ENCODE measurements at places on chromosomes 3 and 15.
A peak's percentile ranks its signal among the peaks of the same experiment; 100 is the strongest.

GRCh38 chr15:74350295-74351275, 16.9 kb downstream of the CYP11A1 start:
- no peak for DNase-seq

DNA sequence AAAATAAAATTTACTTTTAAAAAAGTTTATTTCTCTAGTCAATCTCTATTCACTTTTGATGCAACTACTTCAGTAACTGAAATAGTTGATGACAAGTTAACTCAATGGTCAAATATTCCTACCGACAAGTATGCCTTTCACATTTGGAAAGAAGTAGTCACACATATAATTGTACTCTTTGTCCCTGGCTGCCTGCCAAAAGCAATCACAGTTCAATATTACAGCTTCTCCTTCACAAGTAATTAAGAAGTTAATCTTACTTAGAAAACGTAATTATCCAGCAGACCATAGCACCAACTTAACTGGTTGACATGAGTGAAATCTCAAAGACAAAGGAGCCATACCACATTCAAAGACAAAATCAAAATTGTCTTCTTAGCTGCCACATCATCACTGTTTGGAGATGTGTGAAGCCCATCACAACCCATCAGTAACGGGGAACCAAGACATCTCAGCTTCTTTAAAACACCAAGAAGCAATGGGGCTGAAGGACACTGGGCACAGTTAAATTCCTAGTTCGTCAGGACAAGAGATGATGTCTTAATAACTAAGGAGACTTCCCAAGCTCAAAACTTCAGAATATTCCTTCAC, 86.1 kb downstream of the PLCH1 start:
- no peak for DNase-seq

DNA sequence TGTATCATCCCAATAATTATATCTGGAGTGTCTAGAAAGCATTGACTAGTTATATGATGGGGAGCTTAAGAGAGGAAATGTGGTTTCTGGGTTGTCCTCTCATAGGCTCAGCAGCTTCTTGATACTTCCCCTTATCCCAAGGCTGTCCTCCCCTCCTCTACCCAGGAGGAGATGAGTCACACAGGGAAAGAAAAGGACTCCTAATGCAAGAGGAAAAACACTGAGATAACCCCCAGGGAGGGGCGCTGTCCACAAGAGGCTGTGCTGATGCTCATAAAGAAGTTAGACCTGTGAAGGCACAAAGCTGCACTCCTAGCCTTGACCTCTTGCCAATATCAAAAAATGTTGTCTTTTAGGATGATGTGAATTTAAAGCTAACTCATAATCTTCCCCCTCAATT, 28.8 kb upstream of the GYG1 start:
- peak; percentile 86 for DNase-seq

DNA sequence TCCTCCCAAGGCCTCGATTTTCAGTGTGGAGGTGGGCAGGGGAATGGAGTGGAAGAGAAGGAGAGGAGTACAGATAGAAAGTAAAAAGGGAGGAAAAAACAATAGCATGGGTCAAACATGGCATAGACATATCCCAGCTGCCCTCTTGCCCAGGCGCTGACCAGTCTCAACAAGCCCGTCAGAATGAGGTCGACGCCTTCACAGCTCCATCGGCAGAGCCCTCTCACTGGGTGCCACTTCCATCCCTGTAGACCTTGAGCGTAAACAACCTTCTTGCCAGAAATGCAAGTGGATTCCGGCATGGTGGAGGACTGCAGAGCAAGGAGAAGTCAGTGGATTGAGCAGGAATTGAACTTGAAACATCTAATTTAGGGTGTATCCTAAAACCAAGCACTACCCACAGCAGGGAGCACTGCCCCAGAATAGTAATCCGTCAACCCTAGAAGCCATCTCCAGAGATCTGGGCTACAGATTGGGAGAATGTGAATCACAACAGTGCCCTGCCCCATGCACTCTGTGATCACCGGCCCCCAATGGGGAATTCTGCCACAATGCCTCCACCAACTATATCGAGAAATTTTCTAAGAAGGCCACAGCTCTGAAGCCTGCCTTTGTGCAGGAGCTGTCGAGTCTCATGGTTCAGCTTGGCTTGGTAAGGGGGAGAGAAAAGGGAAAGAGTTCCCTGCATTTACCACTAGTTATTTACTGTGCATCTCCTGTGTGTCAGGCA, 190.1 kb downstream of the UACA start:
- no peak for DNase-seq

DNA sequence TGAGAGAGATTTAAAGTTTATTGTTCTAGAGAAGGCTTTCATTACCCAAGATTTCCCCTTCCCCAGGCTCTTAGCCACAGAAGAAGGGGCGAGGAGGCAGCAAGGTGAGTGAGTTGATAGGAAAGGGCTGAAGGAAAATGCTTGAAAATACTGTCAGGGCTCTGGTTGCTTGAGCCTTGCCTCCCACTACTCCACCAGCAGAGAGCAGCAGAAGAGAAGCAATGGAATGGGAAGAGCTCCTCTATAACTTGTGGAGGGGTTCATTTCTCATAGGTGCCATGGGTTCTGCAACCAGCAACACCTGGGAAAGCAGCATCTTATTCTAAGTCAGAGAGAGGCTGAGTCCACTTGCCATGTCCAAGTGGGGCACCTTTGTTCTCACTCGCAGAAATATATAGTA, 184.0 kb upstream of the CNTN6 start:
- peak; percentile 19 for DNase-seq

DNA sequence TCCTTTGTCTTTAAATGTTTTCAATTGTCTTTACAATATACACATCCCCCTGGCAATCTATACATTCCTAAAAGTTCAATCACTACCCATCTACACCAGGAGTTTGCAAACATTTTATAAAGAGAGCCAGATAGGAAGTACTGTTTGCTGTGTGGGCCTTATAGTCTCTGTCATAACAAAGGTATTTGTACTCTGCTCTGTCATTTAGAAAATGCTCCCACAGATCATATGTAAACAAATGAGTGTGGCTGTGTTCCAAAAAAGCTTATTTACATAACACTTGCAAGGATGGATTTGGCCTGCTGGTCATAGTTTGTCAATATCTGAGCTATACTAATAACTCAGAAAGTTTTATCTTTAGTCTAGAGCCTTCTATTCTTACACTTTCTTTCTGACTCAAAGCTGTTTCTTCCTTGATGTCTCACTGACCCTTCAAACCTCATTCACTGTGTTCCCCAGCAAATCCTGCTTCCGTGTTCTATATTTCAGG, 511.9 kb downstream of the GBE1 start:
- DNase-seq, result peak; percentile 77

- DNase-seq, result no peak
These were observed 190.6 kb downstream of the SHQ1 start for GRCh38 chr3:72657666-72658065.

GRCh38 chr3:85228966-85229365, 270.2 kb downstream of the CADM2 start:
- DNase-seq, result no peak

DNA sequence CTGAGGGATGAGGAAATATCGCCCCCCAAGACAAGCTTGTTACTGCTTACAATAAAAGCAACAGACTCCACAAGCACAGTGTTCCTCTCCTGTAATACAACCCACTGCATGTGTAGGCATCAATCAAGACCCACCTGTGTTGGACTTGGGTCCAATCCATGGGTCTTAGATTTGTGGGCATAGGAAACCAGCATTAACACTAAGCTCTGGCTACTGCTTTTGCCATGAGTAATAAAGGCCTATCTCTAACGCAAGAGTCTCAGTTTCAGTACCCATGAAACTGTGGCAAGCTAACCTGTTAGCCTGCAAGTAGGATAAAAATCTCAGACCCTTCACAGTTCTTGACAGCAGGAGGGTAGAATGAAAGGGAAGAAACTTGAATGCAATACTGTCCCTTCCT, 5.2 kb upstream of the EIF1B start:
- DNase-seq, result no peak

DNA sequence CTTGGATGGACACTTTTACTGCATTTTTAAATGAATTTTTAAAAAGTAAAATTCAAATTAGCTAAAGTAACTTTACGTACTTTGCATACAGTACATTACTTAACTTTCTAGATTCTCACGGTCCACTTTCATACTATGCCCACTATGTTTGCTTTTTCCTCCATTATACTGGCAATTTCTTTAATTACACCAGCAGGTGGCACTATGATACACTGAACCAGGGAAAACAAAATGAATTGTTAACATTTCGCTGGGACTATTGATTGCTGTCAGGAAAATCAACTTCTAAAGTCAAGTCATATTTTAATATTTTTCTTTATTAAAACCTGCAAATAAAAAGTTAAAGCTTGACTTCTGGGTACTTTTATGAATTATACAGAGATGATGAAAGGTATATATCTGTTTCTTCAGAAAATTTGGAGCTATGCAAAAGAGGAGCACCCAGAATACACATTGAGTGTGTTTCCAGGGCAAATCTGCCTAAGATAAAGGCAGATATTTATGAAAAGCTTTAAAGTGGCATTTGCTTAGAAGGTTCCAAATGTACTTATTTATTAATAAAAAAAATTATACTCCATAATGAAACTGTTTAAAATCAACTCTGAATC, 21.8 kb upstream of the POU1F1 start:
- DNase-seq, result peak; percentile 48

- DNase-seq, result no peak
These were observed 42.2 kb downstream of the TBC1D2B start for GRCh38 chr15:78035321-78035751.

DNA sequence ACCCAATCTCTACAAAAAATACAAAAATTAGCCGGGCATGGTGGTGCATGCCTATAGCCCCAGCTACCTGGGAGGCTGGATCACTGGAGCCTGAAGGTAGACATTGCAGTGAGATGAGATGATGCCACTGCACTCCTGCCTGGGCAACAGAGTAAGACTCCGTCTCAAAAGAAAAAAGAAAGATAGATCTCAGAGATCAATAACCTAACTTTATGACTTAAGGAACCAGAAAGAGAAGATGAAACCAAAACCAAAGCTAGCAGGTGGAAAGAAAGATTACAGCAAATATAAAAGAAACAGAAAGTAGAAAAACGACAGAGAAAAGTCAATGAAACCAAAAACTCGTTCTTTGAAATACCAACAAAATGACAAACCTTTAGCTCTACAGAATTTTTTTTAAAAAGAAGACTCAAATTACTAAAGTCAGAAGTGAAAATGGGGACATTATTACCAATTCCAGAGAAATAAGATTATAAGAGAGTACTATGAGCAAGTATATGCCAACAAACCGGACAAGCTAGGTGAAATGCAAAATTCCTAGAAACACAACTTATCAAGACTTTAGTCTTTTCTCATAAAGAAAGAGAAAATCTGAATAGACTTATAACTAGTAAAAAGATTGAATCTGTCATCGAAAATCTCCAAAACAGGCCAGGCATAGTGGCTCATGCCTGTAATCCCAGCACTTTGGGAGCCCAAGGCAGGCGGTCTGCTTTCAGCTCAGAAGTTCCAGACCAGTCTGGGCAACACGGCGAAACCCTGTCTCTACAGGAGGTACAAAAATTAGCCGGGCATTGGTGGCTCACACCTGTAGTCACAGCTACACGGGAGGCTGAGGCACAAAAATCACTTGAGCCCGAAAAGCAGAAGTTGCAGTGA, 35.0 kb downstream of the ACAP2 start:
- DNase-seq, result no peak

GRCh38 chr15:80978685-80979329, 10.8 kb downstream of the MESD start:
- peak; percentile 66 for DNase-seq

GRCh38 chr15:73530649-73531048, 87.7 kb downstream of the REC114 start:
- no peak for DNase-seq

GRCh38 chr15:100861511-100861991, 18.1 kb upstream of the ALDH1A3 start:
- DNase-seq, result peak; percentile 11

- DNase-seq, result no peak
These were observed 84.2 kb downstream of the FGF7 start for GRCh38 chr15:49507261-49507660.

GRCh38 chr3:55718074-55718473, 231.0 kb upstream of the WNT5A start:
- no peak for DNase-seq

- peak; percentile 98 for DNase-seq
These were observed 12.1 kb downstream of the TBC1D2B start for GRCh38 chr15:78065284-78065872.

- no peak for DNase-seq
These were observed 18.7 kb upstream of the P3H2 start for GRCh38 chr3:190139365-190139764.

DNA sequence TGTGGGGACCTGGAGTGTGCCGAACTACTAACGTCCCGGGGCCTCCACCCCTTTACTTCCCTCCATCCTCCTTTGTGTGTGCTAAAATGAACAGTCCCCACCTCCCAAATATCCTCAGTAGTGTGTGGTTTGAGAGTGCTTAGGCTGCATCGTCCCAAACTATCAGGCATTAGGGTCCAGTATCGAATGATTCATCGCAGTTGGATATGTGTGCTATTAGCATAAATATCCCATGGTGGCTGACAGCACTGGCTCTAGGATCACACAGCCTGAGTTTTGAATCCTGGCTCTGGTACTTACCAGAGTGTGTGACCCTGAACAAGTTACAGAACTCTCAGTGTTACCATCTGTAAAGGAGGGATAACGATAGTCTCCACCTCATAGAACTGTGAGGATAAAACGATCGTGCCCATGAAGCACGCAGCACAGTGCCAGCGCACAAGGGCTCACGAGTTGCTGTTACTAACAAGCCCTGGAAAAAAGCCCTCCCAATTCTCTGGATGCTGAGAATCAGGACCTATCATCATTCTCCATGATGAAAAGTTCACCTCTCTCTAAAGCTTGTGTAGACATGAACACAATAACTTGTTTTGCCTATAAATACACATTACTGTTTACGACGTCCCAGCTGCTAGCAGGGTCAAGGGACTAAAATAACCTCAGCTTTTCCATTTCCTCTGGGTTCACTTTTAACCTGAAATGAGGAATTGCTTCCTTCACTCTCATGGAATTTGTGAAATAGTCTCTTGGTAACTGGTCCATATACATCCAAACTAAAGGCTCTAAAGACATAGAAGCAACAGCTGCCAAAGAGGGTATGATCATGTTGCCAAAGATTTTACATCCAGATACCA, 51.0 kb downstream of the VGLL4 start:
- peak; percentile 65 for DNase-seq

- DNase-seq, result no peak
These were observed 19.8 kb downstream of the ADAMTS9 start for GRCh38 chr3:64667887-64668581.

DNA sequence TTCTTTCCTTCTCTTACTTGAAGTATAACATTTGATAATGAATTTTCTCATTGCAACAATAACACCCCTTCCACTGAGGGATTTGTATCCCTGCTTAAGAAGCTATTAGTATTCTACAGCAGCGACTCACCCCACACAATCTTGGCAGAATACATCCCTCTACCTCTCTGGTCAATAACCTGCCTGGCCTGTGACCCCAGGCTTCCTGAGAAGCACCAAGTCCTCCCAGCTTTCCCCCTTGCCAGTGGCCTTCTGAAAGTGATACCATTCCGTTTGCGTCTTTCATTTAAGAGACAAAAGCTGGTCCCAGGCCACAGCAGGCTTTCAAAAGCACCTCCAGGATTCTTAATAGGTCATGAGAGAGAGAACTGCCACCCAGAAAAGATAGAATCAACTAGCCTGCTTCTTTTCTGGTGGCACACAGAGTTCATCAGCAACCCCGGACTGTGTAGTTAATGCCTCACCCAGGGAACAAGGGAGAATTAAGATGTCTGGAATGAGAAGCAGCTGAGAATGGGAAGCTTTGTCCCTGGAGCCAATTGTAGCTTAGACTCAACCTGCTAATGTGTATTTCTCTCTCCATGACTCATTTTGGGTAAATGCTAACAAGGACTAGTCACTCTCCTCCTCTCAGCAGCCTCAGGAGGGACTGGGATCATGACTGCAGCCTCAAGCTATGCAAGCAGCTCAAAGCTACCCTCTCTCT, 101.0 kb upstream of the CPNE4 start:
- DNase-seq, result peak; percentile 99

All from fibroblast of skin of back (primary cell).